Cerebellar nuclear complex (tissue), 1 donor: ENCODE measurements at places on chromosomes 1 and 21.

DNA sequence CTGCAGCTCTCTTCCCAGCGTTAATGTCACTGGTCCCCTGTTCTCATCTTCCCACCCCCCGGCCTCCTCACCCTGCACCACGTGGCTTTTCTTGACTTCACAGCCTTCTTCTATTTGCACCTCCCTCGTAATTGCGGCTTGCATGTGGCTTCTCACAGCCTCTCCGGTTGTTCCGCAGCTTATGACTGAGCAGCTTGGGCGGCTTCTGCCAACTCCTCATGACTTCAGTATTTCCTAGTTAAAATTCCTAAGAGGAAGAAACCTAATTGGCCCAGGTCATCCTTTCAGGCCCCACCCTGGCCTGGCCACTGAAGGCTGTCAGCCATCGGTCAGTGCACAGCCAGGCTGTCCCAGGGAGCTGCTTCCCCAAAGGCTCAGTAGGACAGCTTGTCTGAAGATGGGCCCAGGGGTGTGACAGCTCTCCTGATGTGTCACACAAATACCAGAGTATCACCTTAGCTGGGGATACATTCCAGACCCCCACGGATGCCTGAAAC, 8.6 kb upstream of the RERE start:
- DNase-seq, result no peak

DNA sequence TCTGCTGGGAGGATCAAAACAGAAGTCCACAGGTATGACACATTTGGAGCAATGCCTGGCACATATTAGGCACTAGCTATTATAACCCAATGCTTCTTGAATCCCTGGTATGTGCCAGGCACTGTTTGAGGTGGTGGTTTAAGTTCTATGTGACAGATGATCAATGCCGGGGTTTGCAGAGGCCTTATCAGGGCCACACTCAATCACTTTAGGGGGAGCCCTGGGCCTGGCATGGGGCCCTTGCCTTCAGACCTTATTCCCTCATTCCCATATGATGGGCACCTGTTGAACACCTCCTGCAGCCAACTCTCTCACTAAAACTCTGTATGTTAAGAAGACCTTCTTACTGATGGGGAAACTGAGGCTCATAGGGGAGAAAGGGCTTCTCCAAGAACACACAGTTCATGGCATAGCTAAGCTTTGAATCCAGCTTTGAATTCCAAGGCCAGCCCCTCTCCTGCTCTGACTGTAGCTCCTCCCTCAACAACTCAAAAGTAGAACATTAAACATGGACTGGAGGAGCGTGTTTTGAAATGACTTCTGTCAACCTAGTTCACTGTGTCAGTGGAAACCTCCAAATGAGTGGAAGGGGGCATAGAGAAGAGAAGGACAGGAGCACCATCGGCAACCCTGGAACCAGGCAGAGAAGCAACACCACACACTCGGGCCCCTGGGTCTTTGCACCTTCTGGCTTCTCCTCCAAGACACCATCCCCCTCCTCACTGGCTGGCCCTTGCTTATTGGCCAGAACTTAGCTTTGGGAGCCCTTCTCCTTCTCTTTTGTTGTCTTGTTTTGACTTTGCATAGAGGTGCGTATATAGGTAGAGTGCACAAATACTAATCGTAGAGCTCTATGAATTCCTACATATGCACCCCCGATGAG, 6.6 kb upstream of the IFFO2 start:
- no peak for DNase-seq

DNA sequence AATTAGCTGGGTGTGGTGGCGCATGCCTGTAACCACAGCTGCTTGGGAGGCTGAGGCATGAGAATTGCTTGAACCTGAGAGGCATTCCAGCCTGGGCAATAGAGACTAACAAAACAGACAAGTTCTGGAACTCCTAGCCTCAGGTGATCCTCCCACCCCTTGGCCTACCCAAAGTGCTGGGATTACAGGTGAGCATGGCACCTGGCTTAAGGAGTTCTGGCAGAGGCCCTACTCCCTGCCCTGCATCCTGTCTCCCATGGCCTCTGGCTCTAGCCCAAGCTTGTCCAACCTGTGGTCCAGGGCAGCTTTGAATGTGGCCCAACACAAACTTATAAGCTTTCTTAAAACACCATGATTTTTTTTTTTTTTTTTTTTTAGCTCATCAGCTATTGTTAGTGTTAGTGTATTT, 20.4 kb downstream of the TOMM20 start:
- DNase-seq, result no peak

- DNase-seq, result no peak
These were observed 16.3 kb downstream of the PIK3C2B start for GRCh38 chr1:204478172-204478899.

GRCh38 chr1:156671804-156672203, 5.4 kb downstream of the NES start:
- no peak for DNase-seq

- no peak for DNase-seq
These were observed 804.6 kb upstream of the ADGRL4 start for GRCh38 chr1:79811173-79811572.

- DNase-seq, result no peak
These were observed 267.8 kb downstream of the C1orf94 start for GRCh38 chr1:34444516-34444915.

- DNase-seq, result no peak
These were observed 123.1 kb downstream of the HHIPL2 start for GRCh38 chr1:222424826-222425225.

GRCh38 chr1:53293123-53293522, 34.7 kb downstream of the LRP8 start:
- DNase-seq, result no peak

DNA sequence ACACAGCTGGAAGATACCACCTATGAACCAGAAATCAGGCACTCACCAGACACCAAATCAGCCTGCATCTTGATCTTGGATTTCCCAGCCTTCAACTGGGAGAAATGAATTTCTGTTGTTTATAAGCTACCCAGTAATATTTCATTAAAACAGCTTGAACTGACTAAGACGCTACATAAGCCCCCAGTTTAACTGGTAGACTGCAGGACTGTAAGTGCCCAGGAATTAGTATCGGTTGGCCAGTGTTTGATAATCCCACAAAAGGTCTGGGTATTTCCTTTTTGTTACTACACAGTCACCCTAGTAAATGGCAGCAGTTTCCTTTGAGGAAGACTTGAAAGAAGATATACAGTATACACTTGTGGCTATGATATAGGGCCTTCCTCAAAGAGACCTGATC, 7.3 kb upstream of the SLC35D1 start:
- no peak for DNase-seq

DNA sequence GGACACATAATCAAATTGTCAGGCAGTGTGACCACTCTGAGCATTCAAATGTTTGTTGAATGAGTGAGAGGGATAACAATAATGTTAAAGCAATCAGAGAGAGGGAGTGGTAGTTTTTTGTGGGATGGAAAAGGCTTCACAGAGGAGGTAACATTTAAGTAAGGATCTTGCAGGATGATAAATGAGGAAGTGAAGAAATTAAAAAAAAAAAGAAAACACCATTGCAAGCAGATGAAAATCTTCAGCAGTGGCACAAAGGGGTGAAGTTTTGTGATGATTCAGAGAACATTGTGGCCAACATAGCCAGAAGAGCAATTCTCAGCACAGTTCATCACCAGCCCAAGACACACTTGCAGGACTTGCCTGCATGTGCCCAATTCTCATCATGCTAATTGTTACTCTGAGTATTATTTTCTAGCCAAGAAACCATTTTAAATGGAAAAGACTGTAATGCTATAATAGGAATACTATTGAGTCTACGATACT, 35.0 kb downstream of the OVGP1 start:
- DNase-seq, result no peak

GRCh38 chr1:203217668-203218067, 11.8 kb downstream of the CHIT1 start:
- DNase-seq, result no peak

- no peak for DNase-seq
These were observed 1.3 kb downstream of the BRINP3 start for GRCh38 chr1:190476321-190476720.

DNA sequence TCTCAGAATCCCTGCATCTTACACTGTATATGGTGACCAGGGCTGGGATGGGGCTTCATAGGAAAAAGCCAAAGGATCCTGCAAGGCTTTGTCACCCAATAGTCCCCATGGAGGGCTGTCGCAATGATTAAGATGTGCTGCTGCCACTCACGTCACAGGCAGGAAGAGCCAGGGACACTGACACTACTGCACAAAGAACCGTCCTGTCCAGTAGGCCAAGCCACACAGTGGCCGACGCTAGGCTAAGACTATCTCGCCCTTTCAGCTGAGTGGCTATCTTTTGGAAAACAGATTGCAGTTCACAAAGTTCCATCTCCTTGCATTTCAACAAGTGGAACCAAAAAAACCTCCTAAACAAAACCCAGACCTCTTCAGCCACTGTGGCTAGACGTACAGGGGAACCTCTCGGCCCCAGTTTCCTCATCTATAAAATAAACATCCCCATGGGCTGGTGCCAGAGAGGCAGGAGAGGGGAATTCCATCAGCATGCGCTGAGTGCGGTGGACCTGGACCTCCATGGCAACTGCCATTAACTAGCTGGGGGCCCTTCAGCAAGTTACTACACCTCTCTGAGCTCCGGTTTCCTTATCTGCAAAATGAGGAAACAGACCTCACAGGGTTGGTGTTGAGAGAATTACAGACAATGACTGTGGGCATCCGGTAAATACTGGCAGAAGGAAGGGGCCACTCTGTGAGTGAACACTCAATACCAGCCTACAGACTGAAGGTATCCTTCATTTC, 8.7 kb downstream of the CAPZB start:
- DNase-seq, result no peak

DNA sequence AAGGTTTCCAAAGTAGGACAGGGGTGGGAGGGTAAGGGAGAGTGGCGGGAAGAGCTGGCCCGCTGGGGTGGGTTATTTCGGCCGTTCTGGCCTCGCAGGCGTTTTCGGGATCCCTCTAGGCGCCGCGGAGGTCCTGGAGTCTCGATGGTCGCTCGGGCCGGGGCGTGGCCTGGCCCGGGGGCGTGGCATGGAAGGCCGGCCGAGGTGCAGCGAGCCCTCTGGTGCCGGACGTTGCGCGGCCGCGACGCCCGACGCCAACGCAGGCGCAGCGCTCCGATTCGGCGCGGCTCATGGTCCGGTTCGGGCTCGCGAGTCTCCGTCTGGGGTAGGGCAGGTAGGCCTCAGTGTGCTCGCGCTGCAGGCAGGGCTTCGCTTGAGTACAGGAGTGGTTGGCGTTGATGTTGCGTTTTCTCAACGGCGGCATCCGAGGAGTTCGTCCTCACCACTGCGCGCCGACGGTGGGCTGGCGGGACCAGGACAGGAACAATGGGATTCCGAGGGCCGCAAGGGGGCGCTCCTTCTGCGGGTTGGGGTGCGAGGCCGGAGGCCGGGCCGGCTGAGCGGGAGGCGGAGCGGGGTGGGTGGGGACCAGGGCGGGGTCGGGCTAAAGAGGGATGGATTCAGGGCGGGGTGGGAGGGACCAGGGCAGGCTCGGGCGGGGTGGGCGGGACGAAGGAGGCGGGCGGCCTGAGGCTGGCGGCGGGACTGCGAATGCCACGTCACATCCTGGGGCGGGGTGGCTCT, at the start of gene PGBD2:
PGBD2 (plus strand) TSS at position 227 of the 744 bp plus-strand sequence. CDS start 7,628 bp downstream, outside the sequence.
- DNase-seq, result no peak

- no peak for DNase-seq
These were observed 149.4 kb upstream of the COL6A1 start for GRCh38 chr21:45831991-45832740.

- no peak for DNase-seq
These were observed 152.3 kb downstream of the NR5A2 start for GRCh38 chr1:200179781-200180160.

GRCh38 chr1:2226525-2227345, 1.4 kb upstream of the SKI start:
- no peak for DNase-seq

GRCh38 chr1:154975409-154976059, 1.1 kb downstream of the CKS1B start:
- DNase-seq, result no peak

GRCh38 chr1:65059930-65060538, 88.0 kb upstream of the AK4 start:
- no peak for DNase-seq

- DNase-seq, result no peak
These were observed 14.2 kb downstream of the PODN start for GRCh38 chr1:53076165-53076564.

DNA sequence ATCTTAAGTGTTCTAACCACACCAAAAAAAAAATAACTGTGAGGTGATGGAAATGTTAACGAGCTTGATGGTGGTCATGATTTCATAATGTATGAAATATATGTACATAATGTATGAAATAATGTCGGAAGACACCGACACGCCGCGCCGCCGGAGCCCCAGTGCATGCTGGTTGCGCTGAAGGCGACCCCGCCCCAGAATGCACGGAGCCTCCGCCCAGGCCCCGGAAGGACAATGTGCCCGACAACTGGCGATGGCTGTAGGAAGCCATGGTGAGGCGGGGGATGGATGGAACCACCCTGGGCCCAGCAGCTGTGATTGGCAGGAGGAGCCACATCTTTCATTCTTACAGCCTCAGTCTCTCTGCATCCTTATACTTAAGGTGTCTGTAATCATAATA, 7.4 kb downstream of the OR2T10 start:
- no peak for DNase-seq

DNA sequence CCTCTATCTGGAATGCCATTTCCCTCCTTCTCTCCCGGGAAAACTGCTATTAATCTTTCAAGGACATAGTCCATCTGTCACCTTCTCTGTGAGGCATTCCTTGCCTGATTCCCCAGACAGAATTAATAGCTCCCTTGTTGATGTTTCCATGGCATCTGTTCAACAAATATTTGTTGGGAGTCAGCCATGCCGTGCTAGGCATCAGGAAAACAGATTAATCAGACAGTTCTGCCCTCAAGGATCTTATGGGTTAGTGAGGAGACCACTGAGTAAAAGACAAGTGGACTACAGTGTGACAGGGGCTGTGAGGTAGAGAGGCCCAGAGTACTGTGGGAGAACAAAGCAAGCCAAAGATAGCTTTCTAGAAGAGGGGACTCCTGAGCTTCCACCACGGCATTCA, 11.4 kb upstream of the MAGOH start:
- no peak for DNase-seq

DNA sequence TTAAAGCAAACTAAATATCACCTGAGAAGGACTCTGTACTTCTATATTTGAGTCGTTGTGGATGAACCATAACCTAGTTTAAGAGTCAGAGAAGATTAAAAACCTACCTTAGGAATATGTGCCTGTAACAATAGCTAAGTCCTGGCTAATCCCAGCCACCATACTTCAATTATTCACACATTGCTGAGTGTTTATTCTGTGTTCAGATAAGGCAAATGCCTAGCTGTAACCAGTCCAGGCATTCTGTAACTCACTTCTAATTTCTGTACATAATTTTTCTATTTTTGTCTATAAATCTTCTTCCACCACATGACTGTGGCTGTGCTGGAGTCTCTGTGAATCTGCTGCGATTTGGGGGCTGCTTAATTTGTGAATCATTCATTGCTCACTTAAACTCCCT, 441.9 kb upstream of the ADAMTS5 start:
- no peak for DNase-seq

- DNase-seq, result no peak
These were observed 110.7 kb upstream of the ERRFI1 start for GRCh38 chr1:8136766-8137165.
